ENCODE measurements at places on chromosomes 3 and 15. TPM values are rescaled to one million over a fixed set of nuclear protein-coding genes. Genes with fewer than 3 reads are reported as not detected.
A peak's percentile ranks its signal among the peaks of the same experiment; 100 is the strongest.

The ASB14 gene
- not detected for total RNA-seq

The NCEH1 gene
- 12.7 TPM for total RNA-seq

The TM4SF18 gene
- total RNA-seq = 4.3 TPM

The GPR15 gene
- total RNA-seq = not detected

The CMTM8 gene
- 28.8 TPM for total RNA-seq

The TMEM40 gene
- 1.9 TPM for total RNA-seq

The RTP3 gene
- not detected for total RNA-seq

The TMC3 gene
- 0.23 TPM for total RNA-seq

The MKRN2OS gene
- total RNA-seq = 1.0 TPM

The SPATA12 gene
- not detected for total RNA-seq

The MORC1 gene
- not detected for total RNA-seq

The CHRD gene
- 8.0 TPM for total RNA-seq

The GRM7 gene
- total RNA-seq = 1.5 TPM

- no peaks in the 10 kb centered on the region for H3K27me3 ChIP-seq
- no peak overlapping the region for H3K27ac ChIP-seq
- no peak overlapping the region for H3K4me3 ChIP-seq
- H3K4me1 ChIP-seq = no peaks in the 10 kb centered on the region
- H3K36me3 ChIP-seq = no peaks in the 10 kb centered on the region
Observed at GRCh38 chr15:23518104-23518503, 47.4 kb upstream of the MKRN3 start.

DNA sequence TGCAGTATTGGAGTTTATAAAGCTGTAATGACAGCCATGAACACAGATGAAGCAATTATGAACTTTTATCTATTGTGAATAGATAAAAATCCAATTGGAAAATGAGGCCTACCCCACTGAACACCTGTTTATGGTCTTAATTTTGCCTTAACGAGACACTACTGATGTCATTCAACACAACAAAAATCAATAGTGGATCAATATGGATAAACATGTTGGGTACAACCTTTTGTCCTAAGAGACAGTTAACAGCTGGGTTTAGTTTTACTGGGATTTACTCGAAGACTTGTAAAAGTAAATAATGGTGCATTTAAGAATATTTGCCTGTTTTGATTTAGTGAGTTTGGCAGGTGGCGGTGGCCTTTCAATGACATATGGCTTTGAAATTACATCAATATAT lies 217.8 kb downstream of the NR1D2 start:
- H3K4me1 ChIP-seq = no peaks in the 10 kb centered on the region
- H3K27ac ChIP-seq = no peak overlapping the region
- DNase-seq = no peak
- no peaks in the 10 kb centered on the region for H3K36me3 ChIP-seq
- no peak overlapping the region for H3K4me3 ChIP-seq
- H3K27me3 ChIP-seq = no peaks in the 10 kb centered on the region

DNA sequence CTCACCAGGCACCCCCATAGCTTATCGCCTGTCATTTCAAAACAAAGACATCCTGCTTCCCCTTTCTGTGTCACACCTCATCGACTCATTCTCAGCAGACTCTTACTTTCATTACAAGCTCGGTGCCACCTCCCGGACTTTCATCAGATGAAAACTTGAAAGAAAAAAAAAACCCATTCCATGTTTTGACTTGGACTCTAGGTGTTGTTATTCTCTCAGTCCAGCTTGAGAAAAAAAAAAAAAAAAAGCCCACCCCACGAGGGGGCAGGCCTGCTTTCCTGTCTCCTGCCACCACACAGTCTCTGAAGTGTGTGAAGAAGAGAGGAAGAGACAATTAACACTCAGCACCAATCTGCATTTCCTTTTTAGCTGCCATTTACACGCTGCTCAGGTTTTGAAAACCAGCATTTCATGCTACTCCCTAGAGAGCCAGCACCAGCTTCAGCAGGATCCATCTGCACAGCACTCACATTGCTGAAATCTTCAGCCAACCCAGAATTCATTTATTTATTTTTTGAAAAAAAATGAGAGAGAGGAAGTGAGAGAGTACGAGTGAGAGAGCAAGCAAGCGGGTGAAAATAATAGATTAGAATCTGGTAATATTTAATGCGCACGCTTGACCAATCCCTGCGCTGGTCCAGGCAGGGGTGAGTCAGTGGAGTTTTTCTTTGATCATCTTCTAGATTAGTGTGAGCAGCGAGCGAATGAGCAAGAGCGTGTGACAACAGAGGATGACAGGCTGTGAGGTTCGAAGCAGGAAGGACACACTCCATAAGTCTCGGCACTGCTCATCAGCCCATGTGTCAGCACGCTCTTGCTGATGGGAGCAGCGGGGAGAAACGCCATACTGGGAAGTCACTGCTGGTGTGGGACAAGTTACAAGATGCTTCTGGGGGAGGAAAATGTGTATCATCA lies 23.5 kb downstream of the ZNF80 start:
- no peaks in the 10 kb centered on the region for H3K36me3 ChIP-seq
- DNase-seq = no peak
- no peak overlapping the region for H3K27ac ChIP-seq
- no peaks in the 10 kb centered on the region for H3K4me1 ChIP-seq

GRCh38 chr3:178500631-178501030 lies 35.6 kb upstream of the KCNMB2 start:
- no peaks in the 10 kb centered on the region for H3K36me3 ChIP-seq
- no peak for DNase-seq
- no peak overlapping the region for H3K4me3 ChIP-seq
- H3K4me1 ChIP-seq = no peaks in the 10 kb centered on the region

- no peak overlapping the region for H3K4me3 ChIP-seq
- DNase-seq = no peak
- H3K27me3 ChIP-seq = no peaks in the 10 kb centered on the region
- H3K4me1 ChIP-seq = no peaks in the 10 kb centered on the region
- no peaks in the 10 kb centered on the region for H3K36me3 ChIP-seq
Observed at GRCh38 chr3:155335724-155336354, 42.4 kb upstream of the STRIT1 start.

- no peaks in the 10 kb centered on the region for H3K36me3 ChIP-seq
- H3K4me1 ChIP-seq = no peaks in the 10 kb centered on the region
- DNase-seq = no peak
- no peak overlapping the region for H3K4me3 ChIP-seq
Observed at GRCh38 chr3:107464037-107464436, 58.7 kb upstream of the BBX start.

- no peaks in the 10 kb centered on the region for H3K27me3 ChIP-seq
- H3K4me1 ChIP-seq = no peaks in the 10 kb centered on the region
- no peak for DNase-seq
- no peaks in the 10 kb centered on the region for H3K36me3 ChIP-seq
- no peak overlapping the region for H3K4me3 ChIP-seq
- H3K27ac ChIP-seq = no peak overlapping the region
Observed at GRCh38 chr3:173267716-173268115, 126.7 kb upstream of the SPATA16 start.

- H3K27ac ChIP-seq = no peak overlapping the region
- H3K4me1 ChIP-seq = no peaks in the 10 kb centered on the region
- DNase-seq = no peak
- no peaks in the 10 kb centered on the region for H3K36me3 ChIP-seq
- no peaks in the 10 kb centered on the region for H3K27me3 ChIP-seq
- no peak overlapping the region for H3K4me3 ChIP-seq
Observed at GRCh38 chr3:73484656-73485248, 140.0 kb downstream of the PDZRN3 start.

DNA sequence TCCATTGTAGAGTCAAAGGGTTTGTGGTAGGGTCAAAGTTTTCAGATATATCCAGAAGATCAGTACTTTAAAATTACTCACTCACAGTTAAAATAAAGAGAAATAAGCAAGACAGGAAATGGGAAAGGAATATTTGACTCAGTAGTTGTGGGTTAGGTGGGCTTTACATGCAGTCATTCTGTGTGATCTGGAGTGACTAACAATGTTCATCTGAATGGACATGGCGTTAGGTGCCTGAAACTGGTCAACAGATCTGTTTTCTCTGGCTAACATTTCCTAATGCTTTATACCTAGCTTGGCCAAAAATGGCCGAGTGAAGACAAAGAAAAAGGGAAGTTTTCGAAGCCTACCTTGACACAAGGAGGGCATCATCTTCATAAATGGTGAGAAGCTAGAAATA lies 133.4 kb upstream of the SATB1 start:
- no peak overlapping the region for H3K27ac ChIP-seq
- no peaks in the 10 kb centered on the region for H3K36me3 ChIP-seq
- no peak for DNase-seq
- no peaks in the 10 kb centered on the region for H3K4me1 ChIP-seq
- no peaks in the 10 kb centered on the region for H3K27me3 ChIP-seq
- no peak overlapping the region for H3K4me3 ChIP-seq

DNA sequence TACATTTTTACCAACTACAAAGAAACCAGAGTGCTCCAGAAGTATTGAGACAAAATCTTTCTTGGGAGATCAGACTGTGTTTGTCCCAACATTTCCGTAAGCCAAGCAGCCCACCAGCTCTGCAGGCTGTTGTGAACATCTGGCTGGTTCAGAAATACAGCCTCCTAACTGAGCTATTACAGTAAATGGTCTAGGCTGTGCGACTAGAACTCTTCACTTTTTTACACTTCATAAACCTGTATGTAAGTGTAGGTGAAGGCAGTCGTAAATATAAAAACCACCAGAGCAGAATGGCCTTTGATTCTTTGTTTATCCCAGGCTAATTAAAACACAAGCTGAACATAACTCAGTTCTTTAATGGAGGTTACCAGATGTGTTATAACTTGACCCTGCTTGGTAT lies 235.3 kb downstream of the ARRDC4 start:
- H3K4me3 ChIP-seq = no peak overlapping the region
- DNase-seq = no peak
- H3K4me1 ChIP-seq = no peaks in the 10 kb centered on the region
- no peaks in the 10 kb centered on the region for H3K36me3 ChIP-seq
- H3K27me3 ChIP-seq = no peaks in the 10 kb centered on the region
- no peak overlapping the region for H3K27ac ChIP-seq

DNA sequence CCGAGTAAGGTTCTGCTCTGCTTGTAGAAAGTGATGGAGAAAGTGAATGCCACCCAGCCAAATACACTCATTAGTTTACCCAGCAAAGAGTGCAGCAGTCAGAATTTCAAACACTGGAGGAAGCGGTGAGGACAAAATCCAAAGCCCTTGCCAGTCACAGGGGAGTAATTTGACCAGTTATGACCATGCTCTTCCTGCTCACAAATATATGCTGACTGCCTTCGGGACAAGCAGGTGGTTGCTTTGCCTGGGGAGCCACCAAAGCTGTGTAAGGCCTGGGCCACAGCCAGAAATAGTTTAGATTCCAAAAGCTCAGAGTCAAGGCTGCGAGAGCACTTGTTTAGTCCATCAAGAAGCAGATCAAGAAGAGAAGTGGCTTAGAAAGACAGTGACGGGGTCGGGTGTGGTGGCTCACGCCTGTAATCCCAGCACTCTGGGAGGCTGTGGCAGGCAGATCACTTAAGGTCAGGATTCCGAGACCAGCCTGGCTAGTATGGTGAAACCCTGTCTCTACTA lies 51.0 kb upstream of the ATP13A3 start:
- no peaks in the 10 kb centered on the region for H3K27me3 ChIP-seq
- no peak overlapping the region for H3K4me3 ChIP-seq
- peak; percentile 48 for DNase-seq

DNA sequence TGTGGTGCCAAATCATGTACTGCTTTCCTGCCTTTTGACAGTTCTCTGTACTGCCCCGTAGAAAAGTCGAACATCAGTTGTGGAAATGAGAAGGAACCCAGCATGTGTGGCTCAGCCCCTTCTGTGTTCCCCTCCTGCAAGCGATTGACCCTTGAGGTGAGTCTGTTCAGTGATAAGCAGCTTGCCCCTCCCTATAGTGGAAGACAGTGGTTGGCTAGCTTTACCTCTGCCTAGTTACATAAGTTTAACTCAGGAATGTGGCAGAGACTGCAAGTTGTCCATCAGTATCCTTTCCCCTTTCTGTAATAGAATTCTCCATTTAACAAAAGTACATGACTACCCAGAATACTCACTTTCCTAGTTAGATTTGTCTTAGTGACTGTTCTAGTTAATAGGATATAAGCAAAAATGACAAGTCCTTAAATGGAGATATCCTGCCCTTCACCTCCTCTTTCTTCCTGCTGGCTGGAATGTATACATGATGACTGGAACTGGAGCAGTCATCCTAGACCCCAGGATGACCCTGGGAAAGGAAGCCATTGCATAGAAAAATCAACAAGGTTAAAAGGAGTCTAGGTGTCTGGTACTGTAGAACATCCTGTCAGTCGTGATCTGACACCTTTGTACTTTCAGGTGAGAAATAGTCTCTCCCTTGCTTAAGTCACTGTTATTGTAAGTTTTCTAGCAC lies 10.6 kb downstream of the SETMAR start:
- no peak overlapping the region for H3K4me3 ChIP-seq
- no peaks in the 10 kb centered on the region for H3K36me3 ChIP-seq
- no peak overlapping the region for H3K27ac ChIP-seq
- H3K4me1 ChIP-seq = peaks cover 7% of the 10 kb centered on the region
- DNase-seq = no peak
- H3K27me3 ChIP-seq = no peaks in the 10 kb centered on the region

DNA sequence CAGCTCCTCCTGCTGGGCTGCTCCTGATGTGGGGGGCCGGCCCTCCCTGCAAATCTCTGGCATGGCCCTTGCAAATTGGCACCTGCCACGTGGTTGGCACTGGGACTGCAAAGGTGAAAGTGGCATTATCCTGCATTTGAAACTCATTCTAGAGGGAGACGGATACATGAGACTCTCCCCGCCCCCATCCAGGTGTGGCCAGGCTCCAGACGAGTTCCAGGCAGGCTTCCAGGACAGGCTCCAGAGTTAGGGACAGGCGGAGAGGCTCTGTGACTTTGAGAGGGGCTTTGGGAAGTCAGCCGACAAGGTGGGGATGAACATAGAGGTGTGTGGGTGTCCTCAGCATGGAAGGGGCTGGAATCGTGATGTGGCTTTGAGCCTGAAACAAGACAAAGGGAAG lies 178.5 kb downstream of the APBA2 start:
- H3K27ac ChIP-seq = no peak overlapping the region
- no peak for DNase-seq
- no peaks in the 10 kb centered on the region for H3K27me3 ChIP-seq
- H3K36me3 ChIP-seq = no peaks in the 10 kb centered on the region
- H3K4me1 ChIP-seq = no peaks in the 10 kb centered on the region
- no peak overlapping the region for H3K4me3 ChIP-seq

GRCh38 chr15:74438721-74439316 lies 5.1 kb upstream of the SEMA7A start:
- H3K27me3 ChIP-seq = no peaks in the 10 kb centered on the region
- no peaks in the 10 kb centered on the region for H3K4me1 ChIP-seq
- H3K27ac ChIP-seq = no peak overlapping the region
- no peaks in the 10 kb centered on the region for H3K36me3 ChIP-seq
- DNase-seq = peak; percentile 68

- H3K27me3 ChIP-seq = no peaks in the 10 kb centered on the region
- no peak overlapping the region for H3K27ac ChIP-seq
- H3K4me3 ChIP-seq = no peak overlapping the region
- H3K4me1 ChIP-seq = no peaks in the 10 kb centered on the region
- DNase-seq = no peak
Observed at GRCh38 chr3:87351937-87352336, 75.6 kb upstream of the POU1F1 start.

GRCh38 chr3:33956206-33956605 lies 157.8 kb downstream of the PDCD6IP start:
- H3K4me1 ChIP-seq = no peaks in the 10 kb centered on the region
- no peaks in the 10 kb centered on the region for H3K36me3 ChIP-seq

- no peak overlapping the region for H3K27ac ChIP-seq
- H3K4me1 ChIP-seq = no peaks in the 10 kb centered on the region
- DNase-seq = no peak
- no peaks in the 10 kb centered on the region for H3K27me3 ChIP-seq
- no peak overlapping the region for H3K4me3 ChIP-seq
Observed at GRCh38 chr3:124281453-124282316, 289.8 kb upstream of the ROPN1 start.

GRCh38 chr3:184040010-184040409 lies 8.5 kb downstream of the HTR3D start:
- no peaks in the 10 kb centered on the region for H3K36me3 ChIP-seq
- H3K27me3 ChIP-seq = no peaks in the 10 kb centered on the region
- no peak overlapping the region for H3K4me3 ChIP-seq
- H3K4me1 ChIP-seq = no peaks in the 10 kb centered on the region
